Ascending aorta (tissue), 2 donors: ENCODE measurements at places on chromosomes 4 and X.
A peak's percentile ranks its signal among the peaks of the same experiment; 100 is the strongest.

DNA sequence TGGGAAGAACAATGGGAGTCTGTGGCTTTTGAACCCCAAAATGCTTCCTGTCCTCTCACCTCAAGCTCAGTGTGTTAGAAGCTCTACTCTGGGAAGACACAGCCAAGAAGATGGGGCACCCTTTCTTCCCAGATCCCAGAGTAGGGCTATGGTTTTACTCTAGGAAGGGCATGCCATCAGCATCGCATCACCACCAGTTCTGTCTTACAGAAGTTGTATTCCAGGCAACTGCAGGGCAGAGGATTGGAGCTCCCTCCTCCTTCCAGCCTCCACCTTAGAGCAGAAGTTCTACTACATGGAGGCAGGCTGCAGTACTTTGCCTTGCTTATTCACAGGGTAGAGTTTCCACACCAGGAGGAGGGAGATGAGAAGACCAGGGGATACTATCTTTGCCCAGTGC, 18.1 kb upstream of the ZFX start:
- DNase-seq: no peak

- no peak for DNase-seq
Measured at GRCh38 chr4:111066001-111066400, 443.1 kb upstream of the PITX2 start.

- no peak for DNase-seq
Measured at GRCh38 chrX:66602381-66602938, 36.4 kb downstream of the EDA2R start.

- no peak for DNase-seq
Measured at GRCh38 chr4:26001413-26001812, 87.4 kb downstream of the SMIM20 start.

GRCh38 chr4:129223945-129224344, 128.0 kb downstream of the C4orf33 start:
- no peak for DNase-seq

DNA sequence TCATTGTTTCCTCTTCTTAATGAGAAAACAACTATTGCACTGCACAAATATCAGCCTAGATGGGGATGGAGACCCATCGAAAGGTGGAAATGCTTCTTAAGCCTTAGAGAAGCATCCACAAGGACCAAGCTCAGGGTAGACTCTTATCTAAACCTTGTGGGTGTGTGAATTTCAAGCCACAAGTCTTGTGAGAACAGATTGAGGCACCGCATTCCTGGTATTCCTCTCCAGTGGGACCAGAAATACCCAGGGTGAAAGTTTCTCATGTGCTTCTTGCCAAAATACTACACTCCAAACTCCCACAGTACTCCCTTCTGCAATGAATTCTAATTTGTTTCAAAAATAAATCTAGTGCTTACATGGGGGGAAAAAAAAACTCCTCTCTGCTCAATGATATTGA, 375.6 kb downstream of the PDGFC start:
- DNase-seq: no peak

DNA sequence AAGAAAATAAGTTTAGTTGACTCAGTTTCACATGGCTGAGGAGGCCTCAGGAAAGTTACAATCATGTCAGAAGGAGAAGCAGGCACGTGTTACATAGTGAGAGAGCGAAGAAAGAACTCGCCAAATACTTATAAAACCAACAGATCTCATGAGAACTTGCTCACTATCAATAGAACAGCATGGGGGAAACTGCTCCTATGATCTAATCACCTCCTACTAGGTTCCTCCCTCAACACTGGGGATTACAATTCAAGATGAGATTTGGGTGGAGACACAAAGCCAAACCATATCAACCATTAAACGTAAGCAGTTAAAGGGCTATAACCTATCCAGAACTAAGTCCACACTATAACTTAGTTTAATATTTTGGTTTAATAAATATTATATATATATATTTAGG, 113.8 kb upstream of the ADGRL3 start:
- no peak for DNase-seq

- DNase-seq: no peak
Measured at GRCh38 chrX:31165241-31166035, 93.6 kb upstream of the FTHL17 start.

GRCh38 chr4:153115322-153116290, 88.6 kb upstream of the TRIM2 start:
- no peak for DNase-seq

DNA sequence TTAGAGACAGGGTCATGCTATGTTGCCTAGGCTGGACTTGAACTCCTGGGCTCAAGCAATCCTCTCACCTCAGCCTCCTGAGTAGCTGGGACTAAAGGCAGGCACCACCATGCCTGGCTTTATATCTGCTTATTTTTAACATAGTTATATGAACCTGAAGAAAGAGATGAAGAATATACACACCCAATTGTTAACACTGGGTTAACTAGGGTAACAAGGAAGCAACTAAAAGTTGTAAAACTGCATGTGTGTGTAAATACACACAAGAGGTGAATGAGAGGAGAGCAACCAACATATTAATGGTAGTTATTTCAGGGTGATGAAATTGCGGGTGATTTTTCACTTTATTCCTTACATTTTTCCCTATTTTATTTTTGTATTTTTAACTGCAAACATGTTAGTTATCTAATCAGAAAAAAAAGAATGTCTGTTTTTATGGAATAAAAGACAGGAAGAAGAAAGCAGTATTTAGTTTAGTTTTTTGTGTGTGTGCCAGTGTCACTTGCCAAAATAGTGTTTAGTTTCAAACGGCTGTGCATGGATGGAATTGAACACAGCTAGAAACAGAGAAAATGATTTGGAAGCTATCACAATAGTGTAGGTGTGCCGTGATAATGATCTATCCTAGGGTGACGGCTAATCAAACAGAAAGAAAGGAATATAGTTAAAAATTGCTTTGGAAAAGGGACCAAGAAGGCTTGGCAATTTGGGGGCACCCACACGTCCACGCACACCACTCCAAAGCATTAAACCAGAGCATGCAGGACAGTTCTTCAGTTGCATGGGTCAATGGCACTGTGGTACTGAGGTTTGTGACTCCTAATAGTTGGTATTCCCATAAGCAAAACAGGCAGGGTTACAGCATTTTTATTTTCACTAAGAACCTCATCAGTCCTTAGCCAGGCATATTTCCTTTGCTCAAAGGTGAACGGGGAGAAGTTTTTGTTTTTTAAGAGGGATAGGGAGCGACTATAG, 89.1 kb upstream of the KLHL13 start:
- no peak for DNase-seq

DNA sequence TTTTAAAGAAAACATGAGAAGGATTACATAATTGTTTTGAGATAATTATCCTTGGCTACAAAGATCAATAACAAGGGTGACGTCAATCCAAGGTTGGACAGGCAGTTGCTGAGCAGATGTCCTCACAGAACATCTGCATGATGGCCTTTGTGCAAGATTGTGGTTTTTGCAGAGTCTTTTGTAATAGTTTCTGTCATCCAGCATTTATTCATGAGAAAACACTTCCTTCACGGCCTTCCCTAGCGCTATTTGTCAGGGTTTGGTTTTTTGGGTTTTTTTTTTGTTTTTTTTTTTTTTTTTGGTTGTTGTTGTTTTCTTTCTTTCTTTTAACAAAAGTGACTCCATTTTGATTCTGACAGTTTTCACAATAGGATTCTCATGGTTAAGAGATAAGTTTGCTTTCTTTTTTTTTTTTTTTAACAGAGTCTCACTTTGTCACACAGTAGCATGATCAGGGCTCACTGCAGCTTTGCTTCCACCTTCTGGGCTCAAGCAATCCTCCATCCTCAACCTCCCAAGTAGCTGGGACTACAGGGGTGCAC, 31.5 kb upstream of the ELF2 start:
- DNase-seq: no peak

DNA sequence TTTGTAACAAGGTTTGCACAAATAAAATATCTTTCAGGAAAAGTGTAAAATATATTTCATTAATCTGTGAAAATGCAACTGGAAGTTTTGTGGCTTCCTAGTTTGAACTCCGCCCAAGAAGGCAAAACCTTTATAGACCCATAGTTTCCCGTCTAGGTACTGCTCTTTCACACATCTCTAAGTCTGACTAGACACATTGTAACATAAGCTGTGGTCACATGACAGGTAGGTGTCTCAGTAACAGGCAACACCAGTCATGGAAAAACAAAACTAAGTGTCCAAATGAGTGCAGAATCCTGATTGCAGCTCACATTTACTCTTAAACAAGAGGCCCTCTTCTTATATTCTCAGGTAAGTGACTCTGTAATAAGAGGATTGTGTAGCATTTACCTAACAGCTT, 55.6 kb downstream of the SNCA start:
- no peak for DNase-seq

- DNase-seq: no peak
Measured at GRCh38 chrX:3219231-3219630, 127.2 kb downstream of the MXRA5 start.

GRCh38 chr4:100605144-100605543, 87.3 kb upstream of the EMCN start:
- no peak for DNase-seq

DNA sequence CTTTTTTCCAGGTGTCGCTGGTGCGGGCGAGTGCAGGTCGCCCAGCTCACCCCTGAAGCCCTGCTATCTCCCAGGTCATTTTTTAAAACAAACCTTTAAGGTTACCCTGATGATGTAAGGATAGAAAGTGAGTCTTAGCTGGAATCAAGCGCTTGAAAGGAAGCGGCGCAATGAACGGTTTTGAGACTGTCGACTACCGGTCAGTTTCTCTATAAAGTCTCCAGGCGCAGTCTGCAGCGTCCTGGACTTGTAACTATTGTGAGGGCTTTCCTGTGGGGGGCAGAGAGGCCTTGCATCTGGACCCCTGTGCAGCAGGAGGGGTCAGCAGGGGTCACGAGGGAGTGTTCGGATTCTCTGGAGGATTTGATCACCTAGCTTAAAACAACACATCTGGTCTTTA, 1.6 kb downstream of the KIT start:
- DNase-seq: no peak

DNA sequence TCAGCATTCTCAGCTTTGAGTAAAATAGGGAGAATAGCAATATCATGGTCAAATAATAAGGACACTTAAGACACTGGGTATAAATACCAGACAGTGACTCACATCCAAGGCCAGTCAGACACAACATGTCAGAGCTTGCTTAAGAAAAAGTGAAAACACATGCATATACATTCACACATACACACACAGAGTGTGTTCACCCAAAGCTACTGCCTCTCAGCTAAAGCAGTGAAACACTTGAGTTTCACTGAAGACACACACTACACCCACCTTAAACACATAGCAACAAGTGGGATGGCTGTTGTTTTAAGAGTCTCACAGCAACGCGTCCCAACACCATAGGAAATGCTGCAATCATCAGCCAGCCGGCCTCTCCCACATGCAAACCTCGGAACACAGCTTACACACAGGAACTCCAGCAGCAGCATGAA, 14.4 kb downstream of the SHROOM4 start:
- DNase-seq: no peak

- DNase-seq: no peak
Measured at GRCh38 chr4:3644849-3645627, 112.8 kb upstream of the LRPAP1 start.

GRCh38 chr4:11198516-11199305, 230.0 kb downstream of the HS3ST1 start:
- DNase-seq: no peak

DNA sequence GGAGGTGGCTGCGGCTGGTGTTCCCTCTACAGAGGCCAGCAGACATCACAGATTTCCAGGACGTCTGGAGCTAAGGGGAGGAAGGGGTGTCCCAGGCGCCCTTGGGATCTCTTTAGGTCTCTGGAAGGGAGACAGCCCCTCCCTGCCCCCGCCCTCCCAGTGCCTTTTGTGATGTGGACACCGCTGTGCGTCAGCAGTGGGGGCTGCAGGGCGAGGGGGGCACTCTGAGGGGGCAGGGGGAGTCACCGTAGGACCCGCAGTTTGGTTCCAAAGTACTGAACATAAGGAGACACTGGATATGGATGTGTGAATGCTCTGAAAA, 25.6 kb upstream of the MXD4 start:
- DNase-seq: peak; percentile 41

- no peak for DNase-seq
Measured at GRCh38 chr4:182697094-182697493, 220.1 kb downstream of the DCTD start.

DNA sequence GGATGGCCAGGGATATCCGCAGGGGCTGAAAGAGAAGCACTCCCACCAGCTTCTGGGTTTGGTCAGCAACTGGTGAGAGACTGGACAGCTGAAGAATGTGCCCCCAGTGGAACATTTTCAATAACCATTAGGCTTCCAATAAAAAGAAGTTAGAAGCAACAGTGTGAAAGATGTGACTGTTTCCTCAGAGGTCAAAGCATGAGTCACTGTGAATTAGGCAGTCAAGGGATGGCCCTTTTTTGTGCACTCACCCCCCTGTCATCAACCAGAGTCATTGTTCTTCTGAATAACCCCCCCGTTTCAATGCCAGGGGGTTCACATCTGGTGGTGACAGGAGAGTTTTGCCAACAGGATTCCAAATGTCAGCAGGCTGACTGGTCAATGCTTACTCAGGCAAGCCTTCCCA, 74.6 kb upstream of the SH3RF1 start:
- DNase-seq: no peak
